KG1 (cell line): ENCODE measurements at places on chromosomes 1 and 21.

DNA sequence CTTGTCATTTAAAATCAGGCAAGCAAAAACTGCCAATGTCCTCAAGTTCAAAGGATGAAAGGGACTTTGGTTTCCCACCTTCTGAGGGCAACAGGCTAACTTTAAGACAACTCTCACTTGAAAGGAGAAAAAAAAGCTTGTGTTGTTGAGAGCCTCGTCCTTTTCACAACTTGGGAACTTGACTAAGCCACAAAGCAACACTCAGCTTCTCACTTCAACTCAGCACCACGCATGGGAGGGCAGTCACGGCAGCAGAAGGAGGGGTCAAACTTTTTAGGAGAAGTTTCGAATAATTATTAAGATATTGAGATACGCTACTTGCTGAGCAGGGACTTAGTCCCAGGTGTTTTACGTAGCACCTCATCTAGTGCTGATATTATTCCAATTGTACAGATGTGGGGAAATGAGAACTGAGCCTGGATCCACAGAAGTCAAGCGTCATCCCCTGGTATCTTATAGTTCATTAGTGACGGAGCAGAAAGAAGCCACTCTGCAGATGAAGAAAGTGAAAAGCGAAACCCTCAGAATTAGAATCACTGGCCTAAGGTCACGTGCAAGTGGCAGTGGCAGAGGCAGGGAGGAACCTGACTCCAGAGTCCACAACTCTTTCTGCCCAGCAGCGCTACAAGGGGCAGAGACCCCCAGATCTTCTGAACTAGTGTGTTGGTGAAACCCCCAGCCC lies 83.6 kb downstream of the JAK1 start:
- DNase-seq = no peak

GRCh38 chr1:81409780-81410274 lies 390.9 kb upstream of the ADGRL2 start:
- no peak for DNase-seq

- no peak for DNase-seq
Observed at GRCh38 chr1:43558346-43558841, 27.7 kb downstream of the PTPRF start.

GRCh38 chr1:223714849-223715603 lies 2.7 kb downstream of the CAPN2 start:
- no peak for DNase-seq

DNA sequence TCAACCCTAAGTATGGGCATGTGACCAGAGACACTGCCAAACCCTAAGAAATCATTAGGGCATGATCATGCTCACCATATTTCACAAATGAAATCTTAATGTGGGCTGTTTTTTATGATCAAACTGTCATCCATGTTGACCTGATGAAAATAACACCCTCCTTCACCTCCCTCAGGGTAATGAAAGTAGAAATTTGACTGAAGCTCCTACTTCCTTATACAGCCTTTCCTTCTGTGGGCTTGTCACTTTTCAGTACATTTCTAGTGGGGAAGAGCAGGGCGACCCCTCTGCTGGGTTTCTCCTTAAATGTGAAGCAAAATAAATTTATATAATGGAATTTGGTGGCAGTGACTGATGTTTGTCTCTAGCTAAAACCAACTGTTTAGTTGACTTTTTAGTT lies 25.9 kb downstream of the IVNS1ABP start:
- no peak for DNase-seq

DNA sequence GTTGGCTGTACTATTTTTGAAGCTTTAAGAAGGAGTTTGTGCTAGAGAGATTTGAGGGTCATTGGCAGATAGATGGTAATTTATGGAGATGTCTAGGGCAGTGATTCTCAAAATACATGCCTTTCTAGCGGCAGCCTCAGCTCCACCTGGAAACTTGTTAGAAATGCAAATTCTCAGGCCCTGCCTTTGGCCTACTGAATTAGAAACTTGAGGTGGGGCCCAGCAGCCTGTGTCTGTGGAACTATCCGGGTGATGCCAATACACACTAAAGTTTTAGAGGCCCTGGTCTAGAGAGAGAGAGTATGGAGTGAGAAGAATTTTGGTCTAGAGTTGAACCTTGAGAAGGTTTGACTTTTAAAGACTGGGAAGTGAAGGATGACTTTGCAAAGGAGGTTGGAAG lies 82.5 kb downstream of the CDC14A start:
- no peak for DNase-seq

- DNase-seq = no peak
Observed at GRCh38 chr1:10380594-10381275, 18.1 kb upstream of the PGD start.

GRCh38 chr1:119874186-119874585 lies 22.1 kb downstream of the ADAM30 start:
- no peak for DNase-seq

GRCh38 chr1:178066296-178066907 lies 27.5 kb upstream of the RASAL2 start:
- DNase-seq = no peak

DNA sequence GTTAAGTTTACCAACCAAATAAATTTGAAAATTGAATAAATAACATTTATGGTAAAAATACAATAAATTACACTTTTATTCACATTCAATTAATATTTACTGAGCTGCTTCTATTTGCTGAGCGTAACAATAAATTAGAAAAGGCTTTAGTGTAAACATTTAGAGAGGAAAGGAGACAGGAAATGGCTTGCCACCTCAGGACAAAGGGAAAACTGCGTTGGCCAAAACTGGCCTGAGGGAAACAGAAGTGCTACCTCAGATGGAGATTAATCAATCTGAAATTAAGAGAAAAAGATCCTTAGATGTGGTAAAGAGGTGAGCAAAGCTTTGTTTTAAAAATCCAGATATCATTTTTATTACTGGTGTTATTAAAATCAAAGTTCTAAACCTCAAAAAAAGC lies 128.0 kb downstream of the SLC44A5 start:
- DNase-seq = no peak

DNA sequence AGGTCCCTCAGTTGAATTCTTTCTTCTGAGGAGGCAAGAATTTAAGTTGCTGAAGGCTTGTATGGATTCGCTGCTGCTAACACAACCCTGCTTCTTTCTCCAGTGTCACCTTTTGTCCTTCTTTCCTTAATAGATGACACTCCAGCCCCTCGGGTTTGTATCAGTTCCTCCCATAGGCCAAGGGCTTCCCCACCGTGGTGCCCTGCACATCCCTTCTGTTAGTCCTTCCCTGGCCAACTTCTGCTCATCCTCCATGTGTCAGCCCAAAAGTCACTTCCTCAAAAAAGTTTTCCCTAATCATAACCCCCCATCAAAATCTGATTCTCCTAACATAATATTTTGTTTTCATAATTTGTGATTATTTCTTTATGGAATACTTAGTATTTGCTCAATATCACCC lies 190.4 kb downstream of the RHOU start:
- DNase-seq = no peak

GRCh38 chr1:70542856-70543255 lies 131.8 kb downstream of the CTH start:
- DNase-seq = no peak

DNA sequence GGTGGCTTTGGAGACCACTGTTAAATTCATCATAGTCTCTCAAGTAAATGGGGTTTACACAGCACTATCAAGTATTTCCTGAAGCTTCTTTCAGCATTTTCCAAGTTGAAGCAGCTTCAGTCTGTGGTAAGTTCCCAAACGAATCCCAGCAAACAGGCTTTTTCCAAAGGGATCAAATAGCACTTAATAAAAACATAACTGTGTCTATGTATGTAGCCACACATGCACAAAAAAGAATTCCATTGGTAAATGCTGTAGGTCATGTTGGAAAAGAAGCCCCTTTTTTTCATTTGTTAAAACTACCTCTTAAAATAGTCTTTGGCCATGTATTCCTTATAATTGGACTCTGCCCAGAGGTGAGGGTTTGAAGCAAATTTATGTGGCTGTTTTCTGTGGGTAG lies 69.8 kb downstream of the HHAT start:
- DNase-seq = no peak

DNA sequence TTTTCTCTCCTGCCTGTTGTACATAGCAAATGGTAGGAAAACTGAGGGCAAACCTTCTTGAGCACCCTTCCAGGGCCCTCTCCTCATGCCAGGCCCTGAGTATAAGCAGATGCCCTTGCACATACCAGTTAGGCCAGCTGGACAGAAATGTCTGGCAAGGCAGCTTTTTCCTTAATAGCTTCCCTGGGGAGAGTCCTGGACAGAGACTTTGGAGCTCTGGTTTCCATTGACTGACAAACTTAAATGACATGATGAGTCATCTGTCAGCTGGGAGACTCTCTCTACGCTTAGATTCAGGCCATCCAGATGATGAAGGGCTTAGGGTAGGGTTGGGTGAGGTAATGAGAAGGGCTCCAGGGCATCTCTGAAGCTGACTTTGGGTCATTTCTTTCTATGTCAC lies 317.5 kb downstream of the ASTN1 start:
- DNase-seq = no peak

GRCh38 chr1:159307346-159308020 lies 5.3 kb downstream of the FCER1A start:
- no peak for DNase-seq

DNA sequence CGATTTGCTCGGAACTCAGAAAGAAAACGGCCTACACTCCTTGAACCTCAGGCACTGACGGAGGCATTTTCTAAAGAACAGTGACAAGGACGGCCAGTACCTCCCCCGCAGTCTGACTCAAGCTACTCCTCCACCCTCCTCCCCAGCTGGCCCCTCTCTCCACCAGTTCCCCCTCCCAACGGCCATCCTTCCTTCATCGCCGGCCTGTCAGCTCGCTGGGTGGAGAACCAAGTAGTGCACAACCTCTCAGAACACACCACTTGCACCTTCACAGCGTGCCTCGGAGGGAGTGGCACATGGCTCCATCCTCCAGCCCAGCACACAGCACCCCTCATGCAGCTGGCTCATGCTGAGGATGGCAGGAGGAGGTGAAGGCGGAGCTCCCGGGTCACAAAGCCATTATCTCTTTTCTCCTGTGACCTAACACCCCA lies 58.8 kb downstream of the TOR1AIP2 start:
- no peak for DNase-seq

- no peak for DNase-seq
Observed at GRCh38 chr1:109307274-109308021, 637 bp upstream of the MYBPHL start.

DNA sequence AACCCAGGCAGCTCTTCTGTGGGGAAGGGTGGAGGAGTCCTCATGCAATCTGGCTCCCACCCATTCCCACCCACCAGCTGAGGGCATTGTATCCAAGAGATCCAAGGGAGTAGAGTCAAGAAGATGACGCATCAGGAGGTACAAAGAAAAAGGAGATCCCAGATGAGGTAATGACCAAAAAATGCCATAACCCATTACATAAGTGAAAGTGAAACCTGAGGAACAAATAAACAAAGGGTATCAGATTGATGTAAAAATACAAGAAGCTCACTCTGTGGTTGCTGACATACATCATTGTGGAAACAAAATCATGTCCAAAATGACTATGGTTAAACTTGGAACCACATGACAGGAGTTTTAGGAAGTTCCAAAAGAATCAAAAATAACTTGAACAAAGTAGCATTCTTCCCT lies 42.5 kb downstream of the CCN1 start:
- DNase-seq = no peak

DNA sequence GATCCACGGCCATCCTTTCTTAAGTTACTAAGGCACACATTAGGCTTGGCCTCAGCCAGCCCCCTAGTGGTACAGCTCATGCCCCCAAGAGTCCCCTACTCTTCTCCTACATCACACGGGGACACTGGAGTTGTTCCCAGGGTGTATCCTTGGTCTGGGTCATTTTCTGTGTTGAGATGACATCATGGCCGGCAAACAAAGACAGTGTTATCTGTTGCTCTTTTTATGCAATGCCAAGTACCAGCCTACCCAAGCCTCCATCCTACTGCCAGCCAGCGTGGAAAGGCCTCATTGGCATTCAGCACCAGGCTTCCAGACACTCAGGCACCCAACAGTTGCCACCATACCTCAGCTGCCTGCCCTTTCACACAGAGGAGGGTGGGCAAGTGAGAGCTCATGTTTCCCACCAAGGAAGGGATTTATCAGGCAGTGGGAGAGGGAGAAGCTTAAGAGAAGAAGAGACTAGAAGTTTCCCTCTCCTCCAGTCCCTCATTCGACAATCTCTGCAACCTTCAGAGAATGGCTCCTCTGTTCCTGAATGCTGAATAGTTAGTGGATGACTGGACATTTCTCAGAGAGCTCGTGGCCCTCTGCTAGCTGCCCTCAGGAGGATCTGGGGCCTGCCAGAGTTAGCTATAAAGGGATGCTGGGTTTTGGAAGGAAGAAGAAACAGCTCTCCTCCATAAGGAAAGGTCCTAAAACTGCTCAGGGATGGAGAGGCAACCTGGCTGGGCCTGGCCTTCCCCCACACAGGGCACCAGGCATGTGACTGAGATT lies 17.7 kb downstream of the CBR1 start:
- DNase-seq = no peak

- no peak for DNase-seq
Observed at GRCh38 chr1:248714248-248714647, 11.7 kb upstream of the OR14I1 start.

- no peak for DNase-seq
Observed at GRCh38 chr21:22582026-22582425, 1583.8 kb downstream of the NCAM2 start.

DNA sequence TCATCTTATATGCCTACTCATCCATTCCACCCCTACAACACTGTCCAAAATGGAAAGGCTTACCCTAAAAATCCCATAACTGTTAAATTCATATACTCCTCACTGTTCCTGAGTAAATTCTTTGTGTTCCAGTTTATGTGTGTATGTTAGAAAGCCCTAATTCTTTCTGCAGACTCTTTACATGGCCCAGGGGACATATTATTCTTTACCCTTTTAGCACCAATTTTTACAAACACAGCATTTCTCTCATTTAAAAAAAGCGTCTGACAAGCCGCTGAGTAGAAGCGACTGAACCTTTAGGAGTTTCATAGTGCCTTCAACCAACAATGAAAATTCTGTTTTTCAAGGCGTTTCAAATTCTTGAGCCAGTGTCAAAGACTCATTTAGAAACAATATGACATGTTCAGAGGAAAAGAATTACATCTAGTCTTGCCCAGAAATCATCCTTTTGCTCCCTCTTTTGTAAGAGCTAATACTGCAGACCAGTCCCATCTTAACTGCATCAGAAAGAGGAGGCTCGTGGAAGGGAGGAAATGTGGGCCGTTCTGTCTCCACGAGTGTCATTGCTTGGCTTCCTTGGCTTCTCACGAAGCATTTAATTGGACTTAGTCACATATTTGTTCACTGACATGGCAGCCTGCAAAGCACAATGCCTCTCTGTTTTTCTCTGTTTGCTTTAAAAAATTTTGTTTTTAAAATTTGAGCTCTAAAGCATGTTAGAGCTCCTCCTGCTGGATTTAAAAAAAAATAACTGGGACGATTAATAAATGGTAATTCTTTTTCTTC lies 21.3 kb upstream of the C1orf105 start:
- DNase-seq = no peak

- DNase-seq = no peak
Observed at GRCh38 chr1:204227996-204228785, 14.4 kb upstream of the GOLT1A start.

GRCh38 chr1:117368116-117369108 lies 1.2 kb downstream of the MAN1A2 start:
- DNase-seq = no peak

- DNase-seq = no peak
Observed at GRCh38 chr1:240099748-240100147, 8.1 kb downstream of the FMN2 start.
